Stimulated activated CD8-positive, alpha-beta memory T cell treated with anti-CD3 and anti-CD28 coated beads, Interleukin-4, amount 100 ng/mL, for 1 hour (primary cell): ENCODE measurements at places on chromosomes 5 and 9.

GRCh38 chr5:78518365-78519197 is 130.0 kb downstream of the LHFPL2 start:
- DNase-seq, result no peak

DNA sequence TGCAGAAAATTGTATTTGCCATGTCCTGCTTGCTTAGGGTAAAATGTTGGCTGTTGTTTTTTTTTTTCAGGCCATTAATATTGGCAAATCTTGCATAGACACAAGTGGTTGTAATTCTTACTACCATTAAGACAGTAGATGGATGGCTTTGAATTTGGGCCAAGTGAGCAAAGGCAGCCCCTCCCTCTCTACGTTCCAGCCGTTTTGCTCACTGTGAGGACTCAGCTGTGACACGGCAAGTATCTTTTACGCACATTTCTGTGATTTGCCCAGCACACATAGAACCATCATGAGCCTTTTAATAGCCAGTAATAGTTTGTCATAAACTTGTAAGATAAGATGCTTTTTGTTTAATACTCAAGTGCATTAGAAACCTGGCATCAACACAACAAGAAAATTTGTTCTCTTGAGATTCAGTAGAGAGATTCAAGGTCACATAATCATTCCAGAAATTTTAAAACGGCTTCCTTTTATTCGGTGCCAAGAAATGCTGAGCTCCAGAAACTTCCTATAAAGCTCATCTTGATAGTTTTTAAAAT is 205.2 kb upstream of the ADCY2 start:
- no peak for DNase-seq

DNA sequence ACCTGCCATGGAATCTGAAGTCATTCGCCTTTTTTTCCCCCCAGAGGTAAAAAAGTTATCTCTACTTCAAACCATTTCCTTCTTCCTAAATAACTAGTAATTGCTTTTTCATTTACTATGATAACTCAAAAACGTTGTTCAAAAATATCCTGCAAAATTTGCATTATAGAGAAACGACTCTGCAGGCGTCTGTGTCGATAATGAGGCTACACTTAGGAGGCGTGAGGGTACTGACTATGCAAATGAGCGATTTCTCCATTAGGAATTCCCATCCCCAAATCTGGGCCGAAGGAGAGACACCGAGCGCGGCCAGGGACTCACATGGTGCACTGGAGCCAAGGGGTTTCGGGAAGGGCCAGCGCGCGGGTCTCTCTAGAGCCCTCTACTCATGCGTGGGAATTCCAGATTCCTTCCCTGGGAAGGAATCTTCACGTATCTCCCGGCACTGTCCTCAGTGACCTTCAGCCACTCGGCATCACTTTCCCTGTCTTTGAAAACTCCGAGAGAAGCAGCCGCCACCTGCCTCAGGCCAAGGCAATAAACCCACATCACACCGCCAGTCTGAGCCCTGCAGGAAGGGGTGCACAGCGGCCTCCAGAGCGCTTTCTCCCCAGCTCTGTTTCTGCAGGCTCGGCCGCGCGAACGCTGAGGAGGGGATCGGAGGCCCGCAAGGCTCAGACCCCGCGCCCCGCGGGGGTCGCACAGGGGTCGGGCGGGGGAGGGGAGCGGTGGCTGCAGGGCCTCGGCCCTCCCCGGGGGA is 718 bp upstream of the DENND4C start:
- peak; percentile 33 for DNase-seq

DNA sequence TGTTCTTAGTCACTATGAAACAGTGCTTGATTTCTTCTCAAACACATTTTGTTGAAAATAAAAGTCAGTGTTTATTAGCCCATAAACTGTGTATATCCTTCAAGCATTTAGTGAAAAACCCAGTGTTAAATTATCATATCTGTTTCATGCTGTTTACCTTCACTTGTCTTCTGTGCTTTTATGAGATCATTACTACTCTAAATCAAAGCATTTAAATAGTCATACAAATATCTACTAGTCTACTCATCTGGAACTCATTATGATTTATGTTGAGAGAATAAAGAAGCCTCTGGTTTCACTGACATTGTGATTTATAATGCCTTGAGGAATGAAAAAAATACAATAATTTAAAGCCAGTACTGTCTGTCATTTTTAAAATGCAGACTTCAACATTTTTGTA is 366.5 kb downstream of the SLCO4C1 start:
- no peak for DNase-seq

DNA sequence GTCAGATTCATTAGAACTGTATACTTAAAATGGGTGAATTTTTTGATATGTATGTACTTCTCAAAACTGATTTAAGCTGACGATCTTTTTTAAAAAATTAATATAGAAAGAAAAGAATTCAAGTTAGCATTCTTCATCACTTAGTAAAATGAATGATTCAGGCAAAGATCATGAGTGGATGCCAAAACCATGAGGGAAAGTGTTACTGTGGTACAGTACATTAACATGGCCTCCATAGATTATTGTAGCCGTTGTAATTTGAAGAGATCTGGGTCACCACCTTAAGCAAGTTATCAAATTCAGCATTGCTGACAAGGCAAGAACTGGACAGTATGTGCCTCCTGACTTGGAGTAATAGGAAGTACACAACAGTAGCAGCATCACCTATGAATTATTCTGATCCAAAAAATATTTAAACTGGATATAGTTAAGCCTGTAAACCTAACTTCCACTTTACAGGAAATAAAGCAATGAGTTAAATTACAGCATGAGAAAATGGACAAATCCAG is 29.7 kb downstream of the C9orf85 start:
- DNase-seq, result no peak

DNA sequence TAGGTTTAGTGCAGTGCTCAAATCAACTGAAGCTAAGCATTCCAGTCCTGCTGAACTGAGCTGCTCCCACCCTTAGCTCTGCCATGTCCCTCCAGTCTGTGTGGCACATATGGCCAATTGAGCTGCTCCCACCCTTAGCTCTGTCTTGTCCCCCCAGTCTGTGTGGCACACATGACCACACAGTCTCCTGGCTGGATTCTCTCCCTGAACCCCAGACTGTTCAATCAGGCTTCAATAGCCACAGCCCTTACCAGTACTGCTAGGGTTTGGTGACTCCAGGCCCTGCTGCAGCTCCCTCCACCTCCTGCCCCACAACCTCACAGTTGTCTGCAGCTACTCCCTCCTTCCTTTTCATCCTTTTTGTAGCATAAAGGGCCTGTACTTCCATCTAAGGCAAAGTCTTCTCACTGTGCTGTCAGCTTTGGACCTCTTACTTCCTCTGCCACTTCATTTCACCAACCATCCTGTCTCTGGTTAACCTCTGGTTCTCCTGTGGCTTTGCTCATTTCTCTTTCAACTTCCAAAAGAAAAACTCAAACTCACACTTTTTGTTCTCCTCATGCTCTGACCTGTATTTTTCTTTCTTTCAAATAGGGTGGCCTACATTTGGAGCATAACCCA is 50.8 kb downstream of the ADAMTS12 start:
- no peak for DNase-seq

DNA sequence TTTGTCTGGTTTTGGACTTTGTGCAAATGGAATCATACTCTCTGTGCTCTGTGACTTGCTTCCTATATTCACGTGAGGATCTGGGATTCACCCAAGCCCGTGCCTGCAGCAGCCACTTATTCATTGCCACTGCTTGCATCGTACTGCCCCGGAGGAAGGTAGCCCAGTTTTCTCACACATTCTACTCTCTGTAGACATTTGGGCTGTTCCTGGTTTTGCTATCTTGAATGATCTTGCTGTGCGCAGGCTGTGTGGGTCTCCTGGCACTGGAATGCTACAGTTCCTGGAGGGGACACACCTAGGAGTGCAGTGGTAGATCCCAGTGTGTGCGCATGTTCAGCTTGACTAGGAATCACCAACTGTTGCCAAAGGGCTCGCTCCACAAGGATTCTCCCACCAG is 99.2 kb upstream of the BOD1 start:
- no peak for DNase-seq

DNA sequence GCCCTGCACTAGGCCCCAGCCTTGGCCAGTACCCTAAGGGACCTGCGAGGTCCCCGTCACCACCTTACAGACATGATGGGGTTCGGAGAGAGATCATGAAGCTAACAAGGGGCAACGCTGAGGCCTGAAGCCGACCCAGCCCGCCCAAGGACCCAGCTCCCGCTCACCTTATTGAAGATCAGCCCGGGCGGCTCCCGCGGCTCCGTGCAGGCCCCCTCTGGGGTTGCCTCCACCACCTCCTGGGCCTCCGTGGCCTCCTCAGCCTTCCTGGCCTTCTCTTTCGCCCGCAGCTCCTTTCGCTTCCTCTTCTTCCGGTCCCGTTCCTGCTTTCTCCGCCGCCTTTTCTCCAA is 3.6 kb downstream of the SURF6 start:
- DNase-seq, result no peak
